ENCODE measurements at places on chromosomes 2 and 18. TPM values are rescaled to one million over a fixed set of nuclear protein-coding genes. Genes with fewer than 3 reads are reported as not detected.

The ERBB4 gene
- not detected for total RNA-seq

The ARHGAP15 gene
- total RNA-seq: 41.3 TPM

The PLGLB1 gene
- 4.4 TPM for total RNA-seq

- peak overlapping the region; percentile 51 for H3K27ac ChIP-seq
- no peaks in the 10 kb centered on the region for H3K27me3 ChIP-seq
- no peak for DNase-seq
- H3K4me1 ChIP-seq: no peaks in the 10 kb centered on the region
Observed at GRCh38 chr2:172048508-172049503, 36.5 kb upstream of the DLX1 start.

- no peak overlapping the region for H3K4me3 ChIP-seq
- no peak for DNase-seq
- peaks cover 74% of the 10 kb centered on the region for H3K36me3 ChIP-seq
- H3K27ac ChIP-seq: no peak overlapping the region
- no peaks in the 10 kb centered on the region for H3K4me1 ChIP-seq
Observed at GRCh38 chr2:241232736-241233575, 44.5 kb downstream of the ANO7 start.

- no peaks in the 10 kb centered on the region for H3K36me3 ChIP-seq
- H3K4me1 ChIP-seq: no peaks in the 10 kb centered on the region
- DNase-seq: no peak
- H3K27ac ChIP-seq: no peak overlapping the region
- H3K27me3 ChIP-seq: no peaks in the 10 kb centered on the region
Observed at GRCh38 chr2:233799716-233800115, 21.6 kb downstream of the MROH2A start.

GRCh38 chr2:200695191-200695590 is 109.4 kb downstream of the AOX1 start:
- no peak overlapping the region for H3K27ac ChIP-seq
- no peaks in the 10 kb centered on the region for H3K36me3 ChIP-seq
- H3K4me3 ChIP-seq: no peak overlapping the region

DNA sequence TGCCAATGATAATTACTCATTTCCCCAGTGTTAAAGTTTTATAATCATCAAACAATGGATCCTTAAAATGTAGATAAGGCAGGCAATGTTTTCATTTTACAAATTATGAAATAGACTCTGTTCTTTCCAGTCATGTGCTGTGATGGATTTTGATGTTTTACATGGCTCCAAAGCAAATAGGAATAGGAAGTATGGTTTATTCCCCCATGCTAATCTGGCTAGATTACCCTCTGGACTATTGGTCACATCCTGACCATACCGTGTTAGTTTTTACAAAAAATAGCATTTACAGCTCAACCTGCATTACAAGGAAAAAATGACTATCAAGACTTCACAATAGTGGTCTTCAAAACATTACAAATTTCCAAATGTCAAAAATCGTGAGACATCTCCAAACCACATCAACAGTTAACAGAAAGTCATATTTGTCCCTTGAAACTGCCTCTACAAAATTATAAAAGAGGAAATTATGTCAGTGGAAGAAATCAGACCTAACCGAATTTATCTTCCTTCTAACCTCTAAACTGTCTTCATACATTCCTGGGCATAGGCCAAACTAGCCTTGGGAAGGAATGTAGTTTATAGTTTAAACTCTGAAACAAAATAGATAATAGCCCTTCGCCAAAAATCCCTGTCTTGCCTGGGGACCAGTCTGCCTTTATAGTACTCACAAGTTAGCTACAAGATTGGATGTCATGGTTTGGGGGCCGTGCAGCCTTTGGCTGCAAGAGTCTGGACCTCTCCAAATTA is 1941.2 kb upstream of the CELF4 start:
- H3K27me3 ChIP-seq: no peaks in the 10 kb centered on the region
- no peak overlapping the region for H3K27ac ChIP-seq
- H3K4me1 ChIP-seq: no peaks in the 10 kb centered on the region
- H3K4me3 ChIP-seq: no peak overlapping the region
- no peak for DNase-seq

- no peaks in the 10 kb centered on the region for H3K36me3 ChIP-seq
- no peak for DNase-seq
- H3K27me3 ChIP-seq: no peaks in the 10 kb centered on the region
- H3K4me1 ChIP-seq: no peaks in the 10 kb centered on the region
- H3K4me3 ChIP-seq: no peak overlapping the region
- no peak overlapping the region for H3K27ac ChIP-seq
Observed at GRCh38 chr2:236340251-236340650, 76.0 kb upstream of the ASB18 start.
